ENCODE measurements at places on chromosomes 13 and 19. TPM values are rescaled to one million over a fixed set of nuclear protein-coding genes. Genes with fewer than 3 reads are reported as not detected.

Gene SIGLEC12
- total RNA-seq, result not detected

Gene ZNF442
- not detected for total RNA-seq

Gene LILRA1
- not detected for total RNA-seq

Gene KLK5
- total RNA-seq, result not detected

Gene GIPC3
- 0.23 TPM for total RNA-seq

Gene NLRP7
- total RNA-seq, result not detected

Gene GJB6
- total RNA-seq, result not detected

Gene DACH1
- not detected for total RNA-seq

Gene NLRP11
- total RNA-seq, result not detected

Gene ZNF20
- total RNA-seq, result 0.29 TPM

Gene SIGLECL1
- not detected for total RNA-seq

Gene ZNF865
- 11.2 TPM for total RNA-seq

Gene CYP4F22
- 0.13 TPM for total RNA-seq

Gene PTH2
- not detected for total RNA-seq

Gene ZNF835
- total RNA-seq, result not detected

Gene RAX2
- total RNA-seq, result not detected

Gene IGFL2
- total RNA-seq, result 0.83 TPM

Gene TSHZ3
- 2.0 TPM for total RNA-seq

Gene CD209
- total RNA-seq, result not detected

Gene TMEM259
- total RNA-seq, result 96.7 TPM

Gene PGPEP1
- total RNA-seq, result 2.6 TPM

Gene KIR2DL3
- not detected for total RNA-seq

Gene FLT1
- 0.02 TPM for total RNA-seq

Gene LSM14A
- 356 TPM for total RNA-seq

Gene NCAN
- total RNA-seq, result 0.03 TPM

Gene ZNF428
- 62.8 TPM for total RNA-seq

Gene C2CD4C
- total RNA-seq, result 0.15 TPM

Gene PRX
- total RNA-seq, result 1.3 TPM

Gene MYO16
- total RNA-seq, result 0.05 TPM

Gene SSC5D
- 1.2 TPM for total RNA-seq

Gene LYPD3
- 0.78 TPM for total RNA-seq

Gene PABPC3
- total RNA-seq, result 0.14 TPM

Gene MYO1F
- total RNA-seq, result 0.25 TPM

Gene GRIN3B
- 1.5 TPM for total RNA-seq

Gene BRCA2
- 4.0 TPM for total RNA-seq

Gene CEACAM16
- 0.14 TPM for total RNA-seq

Gene DENND1C
- total RNA-seq, result 0.30 TPM

Gene ZNF850
- 0.54 TPM for total RNA-seq

Gene DACT3
- 0.25 TPM for total RNA-seq

Gene SCN1B
- 15.9 TPM for total RNA-seq

Gene ZIC5
- total RNA-seq, result 3.5 TPM

Gene FGF22
- 0.95 TPM for total RNA-seq

Gene GPR12
- total RNA-seq, result not detected

Gene KASH5
- total RNA-seq, result not detected

Measured in A549 treated with RU486 at 1 μM for 4 hours (cell line).